Mesenteric fat pad (tissue), 1 donor: ENCODE measurements at places on chromosomes 1 and 21. TPM values are rescaled to one million over a fixed set of nuclear protein-coding genes. Genes with fewer than 3 reads are reported as not detected.
A peak's percentile ranks its signal among the peaks of the same experiment; 100 is the strongest.

GRCh38 chr1:224637936-224638335, 21.8 kb downstream of the CNIH3 start:
- no peak for DNase-seq

GRCh38 chr1:234779160-234779538, 169.2 kb upstream of the IRF2BP2 start:
- DNase-seq: peak; percentile 94

Gene CENPF
- 0.51 TPM for total RNA-seq

GRCh38 chr21:43273016-43273707, 104.4 kb downstream of the CRYAA start:
- no peak for DNase-seq

DNA sequence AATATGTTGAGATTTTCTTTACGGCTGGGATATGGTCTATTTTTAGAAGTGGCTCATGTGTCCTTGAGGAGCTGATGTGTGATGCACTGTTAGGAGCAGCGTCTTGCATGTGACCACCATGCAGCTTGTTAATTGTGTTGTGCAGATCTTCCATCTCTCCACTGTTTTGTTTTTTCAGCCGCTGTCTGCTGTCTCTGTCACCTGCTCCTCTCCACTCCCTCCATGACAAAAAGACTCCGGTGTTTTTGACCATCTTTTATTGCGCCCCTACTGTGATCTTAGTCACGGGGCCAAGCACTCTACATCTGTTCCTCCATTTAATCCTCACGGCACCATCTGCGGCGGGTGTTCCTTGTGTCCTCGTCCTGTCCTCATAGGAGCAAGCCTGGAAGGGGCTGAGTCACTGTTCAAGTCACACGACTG, 51.8 kb downstream of the ADARB1 start:
- DNase-seq: no peak

DNA sequence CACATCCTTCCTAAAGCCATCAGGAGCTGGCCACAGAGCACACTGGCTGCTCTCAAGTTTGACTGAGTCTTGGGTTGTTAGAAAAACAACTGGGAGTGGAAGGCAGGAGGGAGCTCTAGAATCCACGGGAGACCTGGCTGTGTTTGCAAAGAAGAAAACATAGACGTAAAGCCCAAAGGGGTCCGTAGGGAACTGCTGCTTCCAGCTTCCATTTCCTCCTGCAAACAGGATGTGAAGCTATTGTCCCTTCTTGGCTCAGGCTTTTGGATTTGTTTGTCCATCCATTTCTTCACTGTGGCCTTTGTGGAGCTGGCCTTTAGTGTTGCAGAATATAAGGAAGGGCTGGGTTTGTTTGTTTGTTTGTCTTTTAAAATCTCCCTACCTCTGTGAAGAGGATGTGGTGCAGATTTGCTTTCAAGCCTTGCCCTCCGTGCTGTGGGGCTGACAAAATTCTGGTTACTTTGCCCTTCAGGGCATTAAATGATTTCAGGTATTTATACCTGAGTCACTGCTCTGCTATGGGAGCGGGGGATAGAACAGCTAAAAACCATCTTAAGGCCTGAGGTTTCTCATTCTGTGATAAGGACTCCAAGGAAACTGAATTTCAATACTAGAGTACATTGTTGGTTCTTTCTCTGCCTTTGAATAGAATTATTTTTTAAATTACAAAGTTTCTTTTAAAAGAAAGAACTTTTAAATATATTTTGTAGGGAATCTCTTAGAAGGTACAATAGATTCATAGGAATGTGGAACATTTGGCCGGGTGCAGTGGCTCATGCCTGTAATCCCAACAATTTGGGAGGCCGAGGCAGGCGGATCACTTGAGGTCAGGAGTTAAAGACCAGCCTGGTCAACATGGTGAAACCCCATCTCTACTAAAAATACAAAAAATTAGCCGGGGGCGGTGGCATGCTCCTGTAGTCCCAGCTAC, 74.3 kb downstream of the MPZL1 start:
- no peak for DNase-seq

- no peak for DNase-seq
Measured at GRCh38 chr1:7630378-7630777, 140.7 kb upstream of the VAMP3 start.

DNA sequence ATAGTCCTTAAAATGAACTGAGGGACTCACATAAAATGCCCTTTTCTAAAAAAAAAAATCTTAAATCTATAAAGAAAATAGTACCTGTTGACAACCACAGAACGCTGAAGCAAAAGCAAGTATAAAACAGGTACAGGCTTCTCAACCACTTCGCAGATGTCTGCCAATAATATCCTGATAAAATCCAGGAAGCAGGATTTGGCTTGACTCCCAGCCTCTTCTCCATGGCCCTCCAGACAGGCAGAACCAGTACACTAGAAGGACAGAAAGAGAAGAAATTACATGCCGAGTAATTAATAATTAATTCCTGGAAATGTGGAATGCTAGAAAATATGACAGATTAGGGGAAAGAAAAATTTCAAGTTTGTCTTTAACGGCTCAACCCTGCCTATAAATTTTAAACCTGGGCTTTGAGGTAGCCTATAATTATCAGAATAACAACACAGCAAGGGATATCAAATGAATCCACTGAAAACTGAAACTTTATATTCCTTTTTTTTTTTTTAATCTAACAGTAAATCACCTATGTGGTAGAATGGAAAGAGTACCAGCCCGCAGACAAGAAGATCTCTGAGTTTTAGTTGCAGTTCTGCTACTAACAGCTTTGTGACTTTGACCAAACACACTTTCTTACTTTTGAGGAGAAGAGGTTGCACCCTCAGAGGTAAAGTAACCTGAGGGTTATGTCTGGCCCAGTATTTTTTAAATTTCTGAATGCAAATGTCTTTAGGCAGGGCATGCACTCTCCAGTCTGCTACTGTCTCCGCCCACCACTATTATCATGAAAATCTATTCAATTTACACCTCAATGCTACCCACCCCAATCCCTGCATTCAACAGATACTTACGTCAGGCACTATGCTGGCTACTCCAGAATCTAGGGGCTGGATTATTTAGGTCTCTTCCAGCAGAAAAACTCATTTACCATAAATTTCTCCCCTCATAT, 2.7 kb downstream of the KIAA0319L start:
- DNase-seq: no peak

- no peak for DNase-seq
Measured at GRCh38 chr1:102886638-102887037, 221.7 kb downstream of the COL11A1 start.

Gene EPS15
- total RNA-seq: 98.9 TPM

GRCh38 chr1:187009320-187009719, 180.6 kb downstream of the PLA2G4A start:
- no peak for DNase-seq

GRCh38 chr1:235075048-235075776, 53.4 kb downstream of the TOMM20 start:
- DNase-seq: peak; percentile 92

Gene CCNL2
- total RNA-seq: 162 TPM

GRCh38 chr1:11470912-11471311, 8.0 kb upstream of the DISP3 start:
- no peak for DNase-seq

Gene HSF2BP
- total RNA-seq: 0.26 TPM
